HT1080 (cell line): ENCODE measurements at places on chromosomes 2 and 18. TPM values are rescaled to one million over a fixed set of nuclear protein-coding genes. Genes with fewer than 3 reads are reported as not detected.

Gene MAP3K19
- total RNA-seq: not detected in 2 replicates

Gene STARD6
- not detected in 2 replicates for total RNA-seq

GRCh38 chr18:29862824-29863223, 1179.7 kb downstream of the DSC3 start:
- DNase-seq: no peak

- DNase-seq: peak; percentile 6
Measured at GRCh38 chr2:155368934-155369333, 670.4 kb downstream of the KCNJ3 start.

DNA sequence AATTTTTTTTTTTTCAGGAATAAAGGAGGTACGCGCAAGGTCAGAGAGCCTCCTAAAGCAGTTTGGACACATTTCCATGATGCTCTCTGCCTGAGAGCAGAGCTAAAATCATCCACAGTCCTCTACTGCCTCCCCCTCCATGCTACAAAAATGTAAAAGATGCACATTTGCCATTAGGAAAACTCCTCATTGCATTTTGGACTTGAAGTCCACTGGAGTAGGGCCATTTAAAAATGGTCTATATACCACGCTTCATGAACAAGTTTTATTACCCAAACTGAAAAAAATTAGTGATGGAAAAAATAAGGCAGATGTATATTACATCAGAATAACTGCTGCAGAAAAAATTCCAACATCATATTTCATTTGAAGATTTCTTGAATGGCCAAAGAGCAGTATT, 256.0 kb downstream of the AFF3 start:
- DNase-seq: no peak

DNA sequence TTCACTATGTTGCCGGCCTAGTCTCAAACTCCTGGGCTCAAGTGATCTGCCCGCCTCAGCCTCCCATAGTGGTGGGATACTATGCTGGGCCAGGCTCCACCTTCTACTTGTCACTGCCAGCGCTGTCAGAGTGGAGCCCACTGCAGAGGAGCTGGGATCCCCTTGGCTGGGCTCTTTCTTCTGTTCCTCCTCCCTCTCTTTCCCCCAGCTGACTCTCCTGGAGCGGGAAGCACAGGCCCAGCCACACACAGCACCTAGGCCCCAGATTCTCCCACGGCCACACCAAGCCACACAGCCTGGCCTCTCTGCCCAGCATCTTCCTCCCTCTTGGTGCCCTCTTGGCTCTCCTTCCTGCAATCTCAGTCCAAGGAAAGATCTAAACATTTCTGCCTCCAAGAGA, 3.7 kb upstream of the GAREM2 start:
- DNase-seq: no peak

Gene FAM124B
- not detected in 2 replicates for total RNA-seq

- no peak for DNase-seq
Measured at GRCh38 chr18:2244641-2245040, 326.7 kb downstream of the METTL4 start.

DNA sequence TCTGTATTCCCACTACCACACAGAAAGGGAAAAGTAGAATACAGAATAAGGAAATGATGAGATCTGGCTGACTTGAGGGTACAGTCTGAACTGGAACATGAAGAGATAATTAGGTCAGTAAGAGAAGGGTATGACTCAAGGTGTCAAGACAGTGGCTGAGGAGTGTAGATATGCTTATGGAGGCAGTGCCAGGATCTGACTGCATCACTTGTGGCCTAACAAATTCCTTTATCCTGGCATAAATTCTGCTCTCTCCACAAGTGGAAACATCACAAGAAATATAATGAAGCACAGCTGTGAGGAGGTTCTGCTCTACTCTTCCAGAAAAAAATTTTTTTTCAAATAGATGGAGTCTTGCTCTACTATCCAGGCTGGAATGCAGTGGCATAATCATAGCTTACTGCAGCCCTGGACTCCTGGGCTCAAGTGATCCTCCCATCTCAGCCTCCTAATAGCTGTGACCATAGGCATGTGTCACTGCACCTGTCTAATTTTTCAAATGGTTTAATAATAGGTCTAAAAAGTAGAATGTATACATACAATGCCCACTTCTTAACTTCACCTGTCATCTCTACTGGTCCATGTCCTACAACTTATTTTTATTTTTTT, 85.3 kb downstream of the C2orf74 start:
- DNase-seq: peak; percentile 23

- no peak for DNase-seq
Measured at GRCh38 chr2:28430788-28431418, 38.2 kb downstream of the FOSL2 start.

DNA sequence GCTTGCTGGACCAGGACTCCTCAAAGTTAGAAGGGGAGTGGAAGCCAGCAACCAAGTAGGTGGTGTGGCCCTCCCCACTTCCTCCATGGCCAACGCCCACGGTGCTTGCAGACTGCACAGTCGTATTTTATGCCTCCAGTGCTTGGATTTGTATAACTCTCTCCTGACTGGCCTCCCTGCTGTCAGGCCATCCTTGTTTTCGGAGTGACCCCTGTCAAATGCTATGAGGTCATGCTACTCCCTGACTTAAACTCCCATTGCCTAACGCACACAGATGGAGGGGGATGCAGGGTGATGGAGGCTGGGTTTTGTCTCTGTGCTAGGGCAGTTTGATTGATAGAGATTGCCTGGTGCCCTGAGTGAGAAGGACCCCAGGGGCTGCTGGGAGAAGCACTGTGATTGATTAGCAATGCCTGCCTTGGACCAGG, 36.1 kb downstream of the GLI2 start:
- no peak for DNase-seq

- no peak for DNase-seq
Measured at GRCh38 chr2:217326238-217327022, 466.6 kb upstream of the TNP1 start.

DNA sequence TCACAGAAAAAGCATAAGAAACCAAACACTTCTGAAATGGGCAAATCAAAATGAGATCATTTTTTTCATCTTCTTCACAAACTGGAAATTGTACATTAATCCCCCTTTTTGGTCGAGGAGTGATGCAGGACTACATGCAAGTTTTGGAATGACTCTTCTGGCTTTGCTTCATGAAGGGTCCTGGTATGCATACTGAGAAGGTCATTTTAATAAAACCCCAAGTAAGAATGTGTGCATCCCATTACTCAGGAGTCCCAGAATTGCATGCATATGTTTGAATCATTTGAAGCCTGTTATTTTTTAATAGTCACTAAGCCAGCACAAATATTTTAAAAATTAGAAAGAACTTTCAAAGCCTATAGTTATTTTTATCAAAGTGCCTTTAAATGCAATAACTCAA, 16.7 kb upstream of the EHBP1 start:
- no peak for DNase-seq

DNA sequence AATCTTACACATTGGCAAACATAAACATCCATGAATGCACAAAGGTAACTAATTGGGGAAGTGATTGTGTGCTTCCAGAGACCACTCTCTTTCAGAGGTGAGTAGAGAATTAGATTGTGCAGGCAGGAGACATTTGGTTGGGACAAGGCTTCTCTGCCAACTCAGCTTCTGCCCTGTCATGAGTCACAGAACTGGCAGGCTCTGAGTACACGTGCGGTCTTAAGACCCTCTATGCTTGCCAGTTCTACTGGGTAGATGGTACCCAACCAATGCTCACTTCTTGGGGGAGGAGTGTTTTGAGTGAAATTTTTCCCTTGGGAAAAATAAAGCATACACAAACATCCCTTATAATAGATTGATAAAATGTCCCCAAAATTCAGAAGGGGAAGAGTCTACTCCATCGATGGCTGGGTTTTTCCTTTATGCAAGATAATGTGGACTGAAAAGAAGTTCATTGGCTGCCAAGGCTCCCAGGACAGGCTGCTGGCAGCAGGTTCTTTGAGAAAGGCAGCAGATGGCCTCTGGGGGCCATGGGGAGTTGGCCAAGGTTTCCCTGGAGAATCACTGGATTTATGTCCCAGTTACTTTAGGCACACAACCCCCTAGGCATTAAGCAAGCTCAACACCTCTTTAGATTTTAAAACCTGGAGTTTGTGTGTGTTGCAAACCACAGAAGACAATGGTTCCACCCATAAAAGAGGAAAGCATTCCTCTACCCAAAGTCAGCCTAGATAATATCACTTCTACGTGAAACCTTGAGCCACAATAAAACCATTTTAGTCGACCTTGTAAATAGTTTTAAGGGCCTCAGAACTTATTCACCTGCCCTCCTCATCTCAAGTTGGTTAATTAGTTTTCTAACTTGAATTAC, 417.0 kb downstream of the TXNL1 start:
- DNase-seq: peak; percentile 37

- DNase-seq: no peak
Measured at GRCh38 chr2:232321156-232321816, 57.3 kb upstream of the ALPP start.

GRCh38 chr2:85819811-85820510, 66.2 kb downstream of the ATOH8 start:
- no peak for DNase-seq

DNA sequence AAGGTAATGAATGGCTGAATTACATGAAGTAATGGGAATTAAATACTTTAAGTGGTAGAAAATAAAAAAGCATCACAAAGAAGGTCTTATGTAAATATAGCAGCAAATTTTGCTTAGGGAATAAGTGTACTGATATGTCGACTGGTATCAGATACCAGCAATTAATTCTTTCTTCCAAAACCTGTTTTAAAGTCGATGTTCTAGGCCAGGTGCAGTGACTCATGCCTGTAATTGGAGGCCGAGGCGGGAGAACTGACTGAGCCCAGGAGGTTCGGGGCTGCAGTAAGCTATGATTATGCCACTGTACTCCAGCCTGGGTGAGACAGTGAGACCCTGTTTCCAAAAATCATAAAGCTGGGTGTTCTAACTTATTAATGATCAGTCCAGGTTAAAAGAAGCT, 30.3 kb downstream of the SP3 start:
- DNase-seq: no peak

Gene CFAP65
- total RNA-seq: not detected in 2 replicates

Gene HAAO
- total RNA-seq: not detected in 2 replicates

DNA sequence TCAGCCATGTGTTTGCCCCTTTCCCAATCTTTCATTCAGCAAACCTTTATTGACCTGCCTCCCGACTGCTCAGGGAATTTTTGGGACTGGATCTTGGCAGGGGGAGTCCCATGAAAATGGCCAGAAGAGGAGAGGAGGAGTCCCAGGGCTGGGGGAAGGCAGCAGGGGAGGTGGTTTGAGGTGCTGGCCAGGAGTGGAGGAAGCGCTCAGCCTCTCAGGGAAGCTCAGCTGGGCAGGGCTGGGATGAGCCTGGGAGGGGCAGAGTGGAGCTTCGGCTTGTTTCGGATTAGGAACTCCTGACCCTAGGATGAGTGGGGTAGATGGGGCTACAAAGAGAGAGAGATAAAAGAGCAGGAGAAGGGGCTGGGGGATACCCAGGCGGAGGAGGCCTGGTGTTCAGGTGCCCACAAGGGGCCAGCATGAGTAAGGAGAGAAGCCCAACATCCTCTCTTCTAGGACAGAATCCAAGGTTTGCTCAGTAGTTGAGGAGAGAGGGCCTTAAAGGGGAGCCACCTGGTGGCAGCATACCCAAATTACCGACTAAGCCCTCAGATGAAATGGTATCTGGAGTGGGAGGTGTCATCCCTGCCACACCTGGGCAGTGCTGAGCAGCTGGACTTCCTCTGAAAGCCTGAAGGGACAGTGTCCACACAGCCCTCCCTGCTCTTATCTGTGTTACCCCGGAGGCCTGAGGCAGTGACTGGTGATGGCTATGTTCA, 91.1 kb downstream of the INHBB start:
- DNase-seq: peak; percentile 56

- DNase-seq: no peak
Measured at GRCh38 chr2:25822190-25823117, 55.8 kb downstream of the ASXL2 start.

- peak; percentile 73 for DNase-seq
Measured at GRCh38 chr2:38376346-38377049, 575 bp downstream of the ATL2 start.

Gene SATB2
- total RNA-seq: 9.2 and 14.5 TPM in 2 replicates

DNA sequence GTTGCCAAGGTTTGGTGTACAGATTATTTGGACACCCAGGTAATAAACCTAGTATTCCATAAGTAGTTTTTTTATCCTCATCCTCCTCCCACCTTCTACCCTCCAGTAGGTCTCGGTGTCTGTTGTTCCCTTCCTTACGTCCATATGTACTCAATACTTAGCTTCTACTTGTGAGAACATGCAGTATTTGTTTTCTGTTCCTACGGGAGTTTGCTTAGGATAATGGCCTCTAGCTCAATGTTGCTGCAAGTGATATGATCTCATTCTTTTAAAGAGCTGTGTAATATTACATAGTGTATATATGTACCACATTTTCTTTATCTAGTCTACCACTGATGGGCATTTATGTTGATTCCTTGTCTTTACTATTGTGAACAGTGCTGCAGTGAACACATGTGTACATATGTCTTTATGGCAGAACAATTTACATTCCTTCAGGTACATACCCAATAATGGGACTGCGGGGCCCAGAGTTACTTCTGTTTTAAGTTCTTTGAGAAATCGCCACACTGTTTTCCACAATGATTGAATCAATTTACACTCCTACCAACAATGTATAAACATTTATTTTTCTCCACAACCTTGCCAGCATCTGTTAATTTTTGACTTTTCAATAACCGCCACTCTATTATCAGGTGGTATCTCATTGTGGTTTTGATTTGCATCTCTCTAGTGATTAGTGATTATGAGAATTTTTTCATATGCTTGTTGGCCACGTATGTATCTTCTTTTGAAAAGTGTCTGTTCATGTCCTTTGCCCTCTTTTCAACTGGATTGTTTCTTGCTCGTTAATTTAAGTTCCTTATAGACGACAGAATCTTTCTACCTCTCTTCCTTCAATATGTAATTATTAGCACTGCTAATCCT, 88.0 kb downstream of the MEMO1 start:
- DNase-seq: no peak

DNA sequence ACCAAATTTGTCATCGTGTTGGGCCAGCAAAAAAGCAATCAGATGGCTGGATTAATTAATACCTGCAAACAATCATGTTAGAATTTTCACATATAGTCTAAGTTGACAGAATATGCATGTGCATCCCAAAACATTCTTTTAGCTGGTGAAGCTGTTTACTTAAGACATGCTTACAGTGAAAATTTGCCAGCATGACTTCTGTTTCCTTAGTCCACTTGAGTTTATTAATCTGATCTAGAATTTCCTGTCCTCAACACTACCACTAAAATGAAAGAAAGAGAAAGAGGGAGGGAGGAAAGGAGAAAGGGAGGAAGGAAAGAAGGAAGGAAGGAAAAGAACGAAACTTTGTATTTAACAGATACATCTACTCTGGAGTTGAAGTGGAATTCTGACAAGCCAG, 2109.9 kb upstream of the PIK3C3 start:
- no peak for DNase-seq

GRCh38 chr2:159904959-159905305, 106.9 kb upstream of the CD302 start:
- no peak for DNase-seq

GRCh38 chr2:2874805-2875204, 502.8 kb downstream of the EIPR1 start:
- no peak for DNase-seq

Gene LIPG
- 0.43 and 0.53 TPM in 2 replicates for total RNA-seq

Gene SLC38A11
- total RNA-seq: not detected in 2 replicates

DNA sequence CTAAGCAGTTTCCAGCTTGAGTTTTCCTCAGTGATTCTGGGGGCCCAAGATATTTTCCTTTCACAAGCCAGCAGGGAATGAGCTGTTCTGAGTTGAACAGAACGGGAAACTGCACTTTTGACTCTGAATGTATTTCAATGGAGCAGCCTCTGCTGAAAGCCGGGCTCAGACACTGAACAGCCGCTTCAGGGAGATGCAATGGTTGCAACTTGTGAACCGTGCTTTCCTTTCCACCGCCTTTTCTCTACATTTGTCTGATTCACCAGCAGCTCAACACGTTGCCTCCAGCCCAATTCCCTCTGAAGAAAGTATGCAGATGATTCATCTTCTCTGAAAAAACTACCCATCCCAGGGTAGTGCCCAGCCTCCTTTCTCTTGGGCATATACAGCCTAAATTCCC, 119.3 kb upstream of the PKDCC start:
- peak; percentile 60 for DNase-seq
